ENCODE measurements at places on chromosomes 4 and X.

DNA sequence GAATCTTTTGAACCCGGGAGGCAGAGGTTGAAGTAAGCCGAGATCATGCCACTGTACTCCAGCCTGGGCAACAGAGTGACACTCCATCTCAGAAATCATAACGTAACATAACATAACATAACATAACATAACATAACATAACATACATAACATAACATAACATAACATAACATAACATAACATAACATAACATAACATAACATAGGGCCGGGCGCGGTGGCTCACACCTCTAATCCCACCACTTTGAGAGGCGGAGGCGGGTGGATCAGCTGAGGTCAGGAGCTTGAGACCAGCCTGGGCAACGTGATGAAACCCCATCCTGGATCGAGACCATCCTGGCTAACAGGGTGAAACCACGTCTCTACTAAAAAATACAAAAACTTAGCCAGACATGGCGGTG is 76.7 kb downstream of the NOCT start:
- DNase-seq, result no peak

DNA sequence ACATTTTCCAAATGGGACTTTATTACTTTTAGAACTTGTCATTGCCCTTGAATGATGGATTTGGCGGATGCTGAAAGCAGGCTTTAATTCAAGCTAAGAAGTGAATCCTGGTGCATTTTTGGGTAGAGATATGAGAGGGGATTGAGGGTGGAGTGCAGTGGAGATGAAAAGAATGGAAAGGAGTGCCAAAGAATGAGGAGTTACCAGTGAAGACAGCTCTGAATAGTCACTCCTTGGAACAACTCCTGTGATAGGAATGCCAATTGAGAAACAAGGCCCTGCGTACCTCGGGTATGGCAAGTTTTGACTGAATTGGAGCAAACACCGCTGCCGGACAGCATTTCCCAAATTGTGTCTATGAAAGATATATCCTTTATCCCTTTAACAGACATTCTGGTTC is 36.5 kb upstream of the ETNPPL start:
- no peak for DNase-seq

- no peak for DNase-seq
These were observed 149.3 kb upstream of the CYSLTR1 start for GRCh38 chrX:78476701-78477100.

GRCh38 chr4:159278399-159278798 is 175.5 kb downstream of the RAPGEF2 start:
- DNase-seq, result no peak

- no peak for DNase-seq
These were observed 7.3 kb downstream of the FGFBP2 start for GRCh38 chr4:15955670-15956069.

DNA sequence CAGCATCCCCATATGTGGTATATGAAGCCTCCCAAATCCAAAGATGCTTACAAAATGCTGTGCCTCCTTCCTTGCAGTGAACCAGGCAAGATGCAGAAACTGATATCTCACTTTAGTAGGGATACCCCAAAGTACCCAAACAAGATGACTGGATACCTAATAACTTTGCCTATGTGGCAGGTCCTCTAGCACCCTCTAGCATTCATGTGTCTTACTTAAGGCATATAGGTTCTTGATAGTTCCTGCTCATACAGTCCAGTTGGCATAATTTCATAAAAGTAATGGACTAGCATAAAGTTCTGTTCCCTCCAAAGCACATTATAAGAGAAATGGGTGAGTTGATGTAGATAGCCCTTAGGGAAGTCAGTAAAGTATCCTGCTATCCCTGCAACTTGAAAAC is 36.8 kb upstream of the SPP1 start:
- DNase-seq, result no peak

DNA sequence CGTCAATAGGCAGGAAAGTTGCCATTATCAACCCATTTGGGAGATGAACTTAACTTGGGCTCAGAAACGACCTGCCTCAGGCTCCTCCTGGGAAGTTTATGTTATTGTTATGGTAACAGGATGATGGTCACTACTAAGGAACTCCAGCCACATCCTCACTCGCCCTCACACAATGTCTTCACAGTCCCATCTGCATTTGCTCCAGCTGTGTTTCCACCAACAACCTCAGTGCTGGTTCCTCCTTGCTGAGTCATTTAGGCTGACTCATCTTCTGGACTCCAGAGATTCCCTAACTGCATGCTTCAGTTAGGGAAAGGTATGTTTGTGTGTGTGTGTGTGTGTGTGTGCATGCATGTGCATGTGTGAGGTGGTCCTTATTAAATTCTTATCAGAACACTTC is 293.4 kb upstream of the BOD1L1 start:
- DNase-seq, result no peak

DNA sequence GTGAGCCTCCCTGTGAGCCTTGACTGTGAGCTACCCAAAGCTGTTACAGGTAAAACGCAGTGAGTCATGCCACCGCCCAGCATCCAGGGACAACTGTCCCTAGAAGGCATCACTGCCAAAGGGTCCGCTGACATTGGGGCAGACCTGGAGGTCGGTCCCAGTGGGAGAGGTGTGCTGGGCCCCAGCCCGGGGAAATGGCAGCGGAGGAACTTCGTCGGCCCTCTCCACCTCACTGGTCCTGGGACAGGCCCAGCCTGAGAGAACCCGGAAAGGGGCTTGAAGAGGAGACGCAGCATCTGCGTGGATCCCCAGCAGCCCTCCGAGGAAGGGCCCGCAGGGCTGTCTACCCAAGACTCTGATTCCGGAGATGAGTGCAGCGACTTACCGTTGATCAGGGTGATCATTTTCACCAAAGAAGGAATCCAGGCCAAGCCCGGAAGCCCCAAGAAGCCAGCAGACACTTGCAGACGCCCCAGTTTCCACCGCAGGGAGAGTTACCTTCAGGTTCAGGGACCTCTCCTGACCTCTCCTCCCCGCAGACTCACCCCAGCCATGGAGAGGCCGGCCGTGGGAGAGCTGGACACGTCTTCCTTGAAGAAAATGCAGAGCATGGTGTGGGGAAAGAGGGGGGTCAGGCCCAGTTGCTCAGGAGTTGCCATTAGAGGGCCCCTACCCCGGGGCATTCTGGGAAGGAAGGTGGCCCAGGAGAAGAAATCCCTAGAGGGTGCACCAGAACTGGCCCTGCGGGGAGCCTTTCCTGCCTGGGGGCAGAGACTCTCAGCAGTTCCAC is 51.2 kb downstream of the CXorf49B start:
- DNase-seq, result no peak

Measured in activated naive CD4-positive, alpha-beta T cell treated with Interleukin-2 at 50 U/mL for 16 hours (primary cell).